CMK (cell line): ENCODE measurements at places on chromosomes 3 and 15.

DNA sequence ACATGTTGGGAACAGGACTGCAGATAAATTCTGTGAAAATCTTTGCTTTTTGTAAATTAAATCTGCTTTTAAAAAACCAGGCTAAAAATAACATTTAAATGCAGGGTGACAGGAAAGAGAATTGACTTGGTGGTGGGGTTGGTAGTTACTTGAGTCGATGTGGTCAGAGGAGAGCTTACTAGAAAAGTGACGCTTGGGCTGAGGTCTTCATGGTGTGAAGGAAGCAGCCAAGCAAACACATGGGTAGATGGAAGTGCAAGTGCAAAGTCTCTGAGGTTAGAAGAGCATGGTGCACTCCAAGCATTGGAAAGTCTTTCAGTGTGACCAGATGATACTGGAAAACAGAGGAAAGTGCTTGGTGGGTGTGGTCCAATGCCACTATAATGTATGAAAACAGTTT, 86.4 kb upstream of the THBS1 start:
- no peak for DNase-seq

- no peak for DNase-seq
These were observed 101.6 kb downstream of the MAGI1 start for GRCh38 chr3:65936908-65937638.

- DNase-seq = no peak
These were observed 134.1 kb upstream of the MNS1 start for GRCh38 chr15:56598991-56599390.

DNA sequence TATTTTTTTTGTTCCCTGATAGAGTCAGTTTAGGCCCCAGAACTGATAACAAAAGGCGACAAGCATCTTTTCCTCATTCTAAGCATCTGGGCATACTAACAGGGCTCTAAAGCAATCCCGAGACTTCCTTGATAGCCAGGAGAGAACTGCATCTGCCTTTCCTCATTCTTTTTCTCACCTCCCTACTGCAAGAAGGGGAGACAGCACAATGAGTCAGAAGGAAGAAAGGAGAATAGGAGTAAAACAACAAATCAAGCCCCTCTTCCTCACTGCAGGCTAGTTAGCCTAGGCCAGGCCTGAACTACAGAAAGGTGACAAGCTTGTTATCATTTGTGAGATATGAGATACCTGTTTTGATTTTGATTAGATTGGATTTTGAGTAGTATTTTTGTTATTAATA, 97.9 kb downstream of the NAALADL2 start:
- no peak for DNase-seq
